ENCODE measurements at places on chromosomes 7 and 10.
A peak's percentile ranks its signal among the peaks of the same experiment; 100 is the strongest.

DNA sequence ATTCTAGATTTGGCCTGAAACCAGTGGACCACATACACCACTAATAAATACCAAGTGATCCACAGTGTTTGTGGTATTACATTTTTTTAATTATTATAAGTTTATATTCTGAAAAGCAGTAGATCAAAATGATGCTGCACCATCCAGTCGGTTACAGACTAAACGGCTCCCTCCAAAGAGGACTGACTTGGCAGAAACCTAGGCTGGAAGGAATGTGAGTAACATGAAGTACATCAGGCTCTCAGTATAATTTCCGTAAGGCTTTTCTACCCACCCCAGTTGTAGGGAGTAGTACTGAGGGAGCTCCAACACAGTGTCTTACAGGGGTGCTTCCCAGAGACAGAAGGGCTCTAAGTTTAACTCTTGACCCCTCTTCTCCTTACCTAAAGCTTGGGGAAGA lies 119.5 kb downstream of the TRRAP start:
- DNase-seq = no peak

- no peak for DNase-seq
These were observed 20.4 kb downstream of the IGF2BP3 start for GRCh38 chr7:23449941-23450340.

DNA sequence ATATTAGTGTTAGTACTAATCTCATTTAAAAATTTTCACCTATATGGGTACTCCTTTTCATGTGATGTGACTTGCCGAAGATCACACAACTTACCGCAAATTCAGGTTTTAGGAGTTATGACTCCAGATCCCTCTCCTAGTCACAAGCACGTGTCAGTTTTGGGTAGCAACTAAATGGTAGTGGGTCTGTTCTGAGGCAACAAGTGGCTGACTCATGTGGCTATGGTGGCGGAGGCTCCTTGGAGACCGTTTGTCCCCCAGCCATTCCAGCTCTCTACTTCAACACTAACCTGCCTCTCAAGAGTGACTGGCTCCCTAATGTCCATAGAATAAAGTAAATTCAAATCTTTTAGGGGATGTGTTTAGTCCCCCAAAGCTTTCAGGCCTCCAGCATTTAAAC lies 39.5 kb downstream of the MRC1 start:
- DNase-seq = no peak

DNA sequence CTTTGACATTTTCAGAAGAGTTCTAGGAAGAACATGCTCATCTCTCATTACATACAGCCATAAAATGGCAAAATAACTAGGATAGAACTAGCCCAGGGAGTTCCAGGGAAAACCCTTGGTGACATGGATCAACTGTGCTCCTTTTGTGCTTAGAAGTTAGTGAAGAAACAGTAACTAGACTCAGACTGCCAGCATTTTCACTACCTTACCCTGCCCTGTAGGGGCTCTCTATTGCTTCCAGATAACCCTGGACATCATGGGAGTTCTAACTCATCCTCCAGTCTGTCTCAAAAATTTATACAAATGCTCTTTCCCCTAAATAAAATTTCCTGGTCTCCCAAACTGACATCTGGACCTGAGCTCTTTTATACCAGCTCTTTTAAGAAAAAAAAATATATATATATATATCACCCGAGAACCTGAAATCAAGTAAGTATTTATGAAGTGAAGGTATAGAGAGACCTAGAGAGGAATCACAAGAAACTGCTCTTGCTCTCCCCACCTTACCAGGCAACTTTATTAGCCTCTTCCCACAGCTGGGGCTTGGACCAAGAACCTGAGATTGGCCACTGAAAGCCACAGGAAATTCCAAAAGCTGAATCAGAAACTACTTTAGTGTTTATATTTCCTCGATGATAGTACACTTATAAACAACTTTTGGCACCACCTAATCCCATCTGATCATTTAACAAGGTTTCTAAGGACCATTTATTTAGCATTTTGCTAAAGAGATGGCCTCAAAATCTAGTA lies 101.4 kb downstream of the RELN start:
- peak; percentile 50 for DNase-seq

- DNase-seq = no peak
These were observed 52.5 kb downstream of the NPY start for GRCh38 chr7:24336461-24336860.

GRCh38 chr7:104012835-104013234 lies 23.4 kb upstream of the RELN start:
- no peak for DNase-seq

- DNase-seq = no peak
These were observed 48.7 kb downstream of the ARMC3 start for GRCh38 chr10:22976534-22976933.

- no peak for DNase-seq
These were observed 76.0 kb downstream of the LRMDA start for GRCh38 chr10:75507469-75507868.

- DNase-seq = no peak
These were observed 28.3 kb downstream of the BAG3 start for GRCh38 chr10:119679480-119679829.

DNA sequence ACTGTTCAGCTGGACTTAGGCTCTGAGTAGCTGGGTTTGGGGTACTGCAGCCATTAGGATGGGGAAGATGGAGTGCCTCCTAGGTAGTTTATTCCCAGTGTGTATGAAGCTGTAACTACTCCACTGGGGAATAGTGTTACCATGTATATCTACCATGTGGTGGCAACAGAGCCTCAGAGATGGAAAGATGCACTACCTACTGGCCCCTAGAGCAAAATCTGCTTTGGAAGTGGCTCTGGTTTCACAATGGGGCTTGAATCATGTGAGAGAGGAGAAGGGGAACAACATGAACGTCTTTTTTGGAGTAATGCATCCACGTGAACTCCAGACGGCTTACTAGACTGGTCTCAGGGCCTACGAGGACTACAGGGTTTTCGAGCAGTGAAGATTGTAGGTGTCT lies 167.3 kb downstream of the CALCR start:
- no peak for DNase-seq

- no peak for DNase-seq
These were observed 15.1 kb upstream of the LIMK1 start for GRCh38 chr7:74068378-74069085.

GRCh38 chr7:27083646-27084045 lies 12.2 kb downstream of the HOXA1 start:
- DNase-seq = no peak

DNA sequence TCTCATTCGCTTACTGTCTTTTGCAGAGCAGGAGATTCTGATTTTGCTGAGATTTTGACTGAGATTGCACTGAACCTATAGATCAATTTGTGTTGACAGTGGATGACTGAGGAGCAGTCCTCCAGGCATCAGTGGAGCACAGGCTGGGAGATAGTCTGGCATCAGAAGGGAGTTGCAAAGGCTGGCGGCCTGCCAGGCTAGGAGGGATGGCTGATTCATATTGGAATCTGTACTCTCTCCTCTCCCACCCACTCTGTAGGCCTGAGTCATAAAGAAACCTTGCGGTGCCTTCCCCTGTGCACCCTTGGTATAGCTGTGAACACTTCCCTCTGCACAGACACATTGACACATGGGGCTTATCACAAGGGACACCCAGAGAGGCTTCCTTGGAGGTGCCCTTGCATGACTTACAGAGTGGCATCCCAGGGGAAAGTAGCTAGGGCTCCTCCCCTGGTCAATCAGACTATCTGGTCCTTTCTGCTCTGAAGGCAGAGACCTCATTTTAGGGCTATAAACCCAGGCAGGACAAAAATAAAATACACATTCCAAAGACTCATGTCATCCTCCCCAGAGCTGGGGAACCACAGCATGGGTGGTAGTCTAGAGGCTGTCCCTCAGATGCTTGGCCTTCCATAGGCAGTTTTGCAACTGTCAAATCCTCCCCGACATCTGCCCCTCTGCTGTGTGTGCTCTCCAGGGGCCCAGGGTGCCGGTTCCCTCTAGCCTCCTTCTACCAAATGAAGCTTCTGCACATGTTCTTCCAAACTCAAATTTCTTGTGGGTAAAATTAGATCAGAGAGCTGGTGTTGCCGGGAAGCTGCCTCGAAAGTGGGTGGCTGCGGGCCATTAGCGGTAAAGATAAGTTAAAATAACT lies 37.4 kb upstream of the EEPD1 start:
- DNase-seq = peak; percentile 99

DNA sequence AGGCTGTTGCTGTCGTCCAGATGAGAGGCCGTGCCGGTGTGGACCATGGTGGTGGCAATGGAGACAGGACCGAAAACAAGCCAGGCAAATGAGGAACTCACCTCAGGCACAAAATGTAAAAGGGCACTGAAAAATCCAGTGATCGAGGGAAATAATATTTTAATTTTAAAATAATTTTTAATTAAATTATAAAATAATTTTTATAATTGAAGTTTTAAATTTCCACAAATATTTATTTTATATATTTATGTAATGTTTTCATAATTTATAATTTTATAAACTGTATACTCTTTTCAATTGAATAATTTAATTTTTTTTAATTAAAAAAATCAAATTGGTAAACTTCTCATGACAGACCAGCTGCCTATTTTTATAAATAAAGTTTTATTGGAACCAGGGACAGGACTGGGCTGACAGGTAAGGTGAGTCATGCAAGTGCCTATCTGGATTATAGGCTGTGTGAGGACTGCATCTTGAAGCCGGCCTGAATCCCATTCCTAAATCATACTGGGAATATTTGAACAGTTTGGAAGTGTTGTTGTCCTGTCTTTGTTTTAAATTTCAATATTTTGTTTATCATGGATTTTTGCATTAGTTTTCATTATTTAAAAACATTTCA lies 15.6 kb downstream of the ACSM6 start:
- DNase-seq = no peak

DNA sequence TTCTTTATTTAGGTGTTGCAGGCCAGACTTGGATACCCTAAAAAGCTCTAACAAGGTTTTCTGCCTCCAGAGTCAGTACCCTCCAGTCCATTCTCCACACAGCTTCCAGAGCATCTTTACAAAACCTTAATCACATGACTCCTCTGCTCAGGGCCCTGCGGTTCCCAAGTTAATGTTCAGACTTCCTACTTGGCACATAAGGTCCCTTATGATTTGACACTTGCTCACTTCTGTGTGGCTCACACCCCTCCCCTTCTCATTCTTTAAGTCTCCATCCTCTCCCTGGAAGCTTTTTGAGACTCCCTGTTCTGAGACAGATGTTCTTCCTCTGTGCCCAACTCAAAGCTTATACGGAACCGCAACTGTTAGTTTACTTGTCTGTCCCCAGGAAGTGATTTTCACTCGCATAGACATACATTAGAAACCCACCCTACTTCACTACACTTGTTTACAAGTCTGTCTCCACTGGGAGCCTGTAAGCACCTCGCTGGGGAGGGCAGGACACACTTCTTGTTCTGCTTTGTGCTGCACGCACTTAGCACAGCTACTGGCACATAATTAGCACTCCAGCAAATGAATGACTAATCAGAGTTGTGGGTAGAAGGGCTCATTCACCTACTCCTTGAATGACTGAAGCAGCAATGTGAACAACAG lies 154.3 kb upstream of the LAMB4 start:
- no peak for DNase-seq

DNA sequence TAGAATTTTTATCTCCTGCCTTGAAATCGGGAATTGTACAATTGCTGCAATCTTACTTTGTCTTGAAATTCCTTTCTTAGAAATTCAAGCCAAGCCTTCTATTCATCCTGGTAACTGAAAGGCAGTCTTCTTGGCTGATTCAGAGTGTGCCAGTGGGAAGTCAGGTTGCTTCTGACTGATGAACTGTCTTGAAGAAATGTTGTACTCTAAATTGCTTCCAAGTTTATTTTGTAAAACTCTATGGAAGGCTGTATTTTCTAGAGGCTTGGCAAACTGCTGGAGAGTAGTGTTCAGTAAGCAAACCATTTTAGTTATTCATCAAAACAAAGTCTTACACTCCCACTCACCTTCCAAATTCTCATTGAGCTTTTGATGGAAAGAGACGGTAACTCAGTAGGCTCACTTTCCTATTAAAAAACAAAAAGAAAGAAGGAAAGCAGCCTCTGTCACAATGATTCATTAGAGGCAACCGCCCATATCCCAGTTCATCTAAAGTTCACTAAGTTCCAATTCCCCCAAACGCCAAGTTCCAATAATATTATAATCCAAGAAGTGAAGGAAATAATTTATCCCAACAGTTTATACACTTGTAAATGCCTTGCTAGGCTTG lies 187.9 kb upstream of the MALRD1 start:
- no peak for DNase-seq

GRCh38 chr7:87451187-87451586 lies 24.3 kb downstream of the ABCB4 start:
- no peak for DNase-seq

DNA sequence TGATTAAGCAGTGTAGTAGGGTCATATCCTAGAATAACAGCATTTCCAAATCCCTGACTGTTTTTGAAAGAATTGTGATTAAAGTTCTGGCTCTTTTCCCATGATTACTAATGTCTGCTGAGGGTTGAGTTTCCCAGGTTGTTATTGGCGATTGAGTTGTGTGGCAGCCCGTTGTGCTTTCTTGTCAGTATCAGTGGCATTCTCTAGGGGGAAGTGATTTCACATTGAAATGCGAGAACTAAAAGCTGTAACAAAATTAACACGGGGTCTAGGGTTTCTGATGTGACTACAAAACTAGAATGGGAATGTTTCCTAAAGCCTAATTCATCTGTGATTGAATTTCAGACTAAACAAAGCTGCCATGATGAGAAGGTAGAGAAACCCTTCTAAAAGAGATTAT lies 349.4 kb downstream of the EXOC4 start:
- peak; percentile 28 for DNase-seq

DNA sequence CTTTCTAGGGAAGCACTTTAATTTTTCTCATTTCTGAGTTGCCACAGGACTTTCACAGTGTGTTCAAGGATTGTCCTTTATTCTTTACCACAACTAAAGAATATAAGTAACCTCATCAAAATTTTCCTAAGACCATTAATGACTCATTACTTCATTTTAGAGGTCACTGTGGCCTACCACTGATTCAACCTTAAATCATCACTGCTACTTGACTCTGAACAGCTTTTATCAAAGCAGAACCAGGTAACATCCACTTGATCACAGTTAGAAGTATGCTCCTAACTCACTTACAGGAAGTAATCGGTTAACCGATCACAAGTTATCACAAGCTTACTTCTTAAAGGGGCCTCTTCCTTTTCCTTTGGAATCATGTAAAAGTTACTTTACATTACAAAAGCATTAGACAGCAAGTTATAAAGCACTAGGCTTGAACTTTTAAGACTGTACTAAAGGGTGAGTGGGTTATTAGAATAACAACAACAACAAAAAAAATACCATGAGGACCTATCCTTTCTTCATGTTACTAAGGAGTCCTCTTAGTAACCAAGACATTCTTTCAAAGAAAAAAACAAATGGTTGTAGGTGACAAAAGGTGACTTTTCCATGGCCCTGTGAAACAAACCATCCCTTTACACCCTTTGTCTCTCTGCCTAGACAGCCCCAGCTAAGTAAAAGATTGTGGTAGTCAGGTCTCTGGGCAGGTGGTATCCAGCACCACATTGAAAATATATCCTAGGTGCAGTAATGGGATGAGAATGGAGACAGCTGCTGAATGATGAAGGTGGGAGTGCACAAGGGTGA lies 40.0 kb upstream of the PDK4 start:
- no peak for DNase-seq

GRCh38 chr7:30915005-30915601 lies 3.5 kb downstream of the AQP1 start:
- DNase-seq = no peak

GRCh38 chr10:61486738-61487396 lies 33.7 kb upstream of the TMEM26 start:
- peak; percentile 63 for DNase-seq
